ENCODE measurements at places on chromosomes 7 and 10.

- ATAC-seq, result no peak
These were observed 110.3 kb downstream of the VPS41 start for GRCh38 chr7:38798552-38799267.

- peak; percentile 76 for ATAC-seq
These were observed 141.7 kb downstream of the AUTS2 start for GRCh38 chr7:69739931-69740431.

DNA sequence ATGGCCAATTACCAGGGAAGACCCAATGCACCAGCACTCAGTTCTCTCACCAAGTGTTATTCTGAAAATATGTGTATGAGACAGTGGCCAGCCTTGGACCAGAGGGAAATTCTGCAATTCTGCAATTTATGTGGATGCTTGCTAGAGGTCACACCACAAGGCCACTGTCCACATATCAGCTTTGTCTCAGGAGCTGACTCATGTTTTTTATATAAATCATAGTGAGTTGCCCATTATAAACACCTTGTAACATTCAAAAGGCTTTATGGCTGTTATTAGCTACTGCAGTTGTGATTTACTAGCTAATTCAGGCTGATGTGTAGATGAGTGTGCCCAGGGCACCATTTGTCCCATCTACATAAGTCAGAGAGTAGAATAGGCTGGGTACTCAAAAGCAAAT lies 649.0 kb downstream of the LRMDA start:
- no peak for ATAC-seq

GRCh38 chr7:16460789-16461493 lies 4.6 kb downstream of the SOSTDC1 start:
- no peak for ATAC-seq

DNA sequence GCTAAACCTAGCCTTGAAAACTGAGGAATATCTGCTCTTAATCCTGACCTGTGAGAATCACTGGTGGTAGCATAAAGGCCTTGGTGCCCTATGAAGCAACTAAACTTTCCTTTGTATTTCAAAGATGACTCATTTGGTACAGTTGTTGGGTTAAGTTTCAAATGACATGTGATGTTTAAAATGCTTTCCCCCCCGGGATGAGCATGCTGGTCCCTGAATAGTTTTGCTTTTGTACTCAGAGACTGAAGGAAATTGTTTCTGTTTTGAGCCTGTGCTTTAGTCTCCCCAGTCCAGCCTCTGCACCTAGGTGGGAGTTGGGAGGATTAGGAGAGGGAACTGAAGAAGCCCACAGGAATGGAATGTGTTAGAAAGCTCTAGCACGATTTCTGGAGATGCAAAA lies 258.9 kb upstream of the NPY start:
- ATAC-seq, result no peak

- no peak for ATAC-seq
These were observed 103.0 kb upstream of the CARD11 start for GRCh38 chr7:3146571-3147226.

DNA sequence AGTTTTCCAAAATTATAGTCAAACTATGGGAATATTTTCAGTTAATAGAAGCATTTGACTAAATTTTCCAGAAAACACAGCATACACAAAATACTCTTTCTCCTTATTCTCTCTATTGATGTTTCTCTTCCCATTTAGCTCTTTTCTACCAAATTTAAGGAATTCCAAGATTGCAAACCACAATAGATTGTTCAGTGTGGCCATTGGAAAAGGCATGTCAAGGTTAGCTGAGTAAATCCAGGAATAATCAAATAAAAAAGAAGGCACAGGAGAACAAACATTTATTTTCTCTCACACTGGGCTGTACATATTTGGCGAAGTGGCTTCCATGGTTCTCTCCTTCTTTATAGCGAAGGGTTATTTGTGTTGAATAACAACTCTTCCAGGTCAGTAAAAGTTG lies 117.3 kb downstream of the THSD7A start:
- no peak for ATAC-seq

DNA sequence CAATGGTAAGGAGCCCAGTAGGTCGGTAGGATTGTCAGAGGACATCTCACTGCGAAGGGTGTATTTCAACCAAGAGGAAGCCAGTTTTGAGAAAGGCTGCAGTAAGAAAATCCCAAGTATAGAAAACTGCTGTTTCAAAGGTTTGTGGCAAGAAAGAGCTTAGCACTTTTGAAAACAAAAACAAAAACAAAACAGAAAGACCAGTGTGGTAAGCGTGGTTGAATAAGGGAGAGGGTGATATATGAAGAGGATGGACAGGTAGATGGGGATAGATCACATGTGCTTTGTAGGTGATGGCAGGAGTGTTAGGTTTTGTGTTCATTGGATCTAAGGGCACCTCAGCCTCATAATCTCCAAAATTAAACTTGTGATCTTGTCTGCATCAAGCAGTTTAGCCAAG lies 141.6 kb upstream of the WNT16 start:
- no peak for ATAC-seq

- no peak for ATAC-seq
These were observed 448.5 kb downstream of the KCNMA1 start for GRCh38 chr10:77189075-77189474.

DNA sequence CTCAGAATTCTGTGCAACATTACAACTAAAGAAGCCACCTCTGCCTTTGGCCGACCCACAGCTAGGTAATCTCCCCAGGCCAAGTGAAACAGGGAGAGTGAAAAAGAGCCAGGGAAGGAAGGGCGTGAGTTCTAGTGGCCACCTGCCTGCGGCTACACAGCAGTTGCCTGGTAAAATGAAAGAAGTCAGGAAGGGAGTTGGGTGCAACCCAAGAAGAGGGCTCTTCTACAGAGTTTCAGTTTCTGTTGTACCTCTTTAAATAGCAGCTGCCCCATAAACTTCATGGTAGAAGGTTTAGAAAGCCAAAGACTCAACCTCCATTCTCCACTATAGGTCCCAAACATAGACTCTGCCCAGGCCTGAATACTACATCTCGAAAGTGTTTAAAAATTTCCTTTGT lies 76.2 kb upstream of the TMEM168 start:
- ATAC-seq, result peak; percentile 60

DNA sequence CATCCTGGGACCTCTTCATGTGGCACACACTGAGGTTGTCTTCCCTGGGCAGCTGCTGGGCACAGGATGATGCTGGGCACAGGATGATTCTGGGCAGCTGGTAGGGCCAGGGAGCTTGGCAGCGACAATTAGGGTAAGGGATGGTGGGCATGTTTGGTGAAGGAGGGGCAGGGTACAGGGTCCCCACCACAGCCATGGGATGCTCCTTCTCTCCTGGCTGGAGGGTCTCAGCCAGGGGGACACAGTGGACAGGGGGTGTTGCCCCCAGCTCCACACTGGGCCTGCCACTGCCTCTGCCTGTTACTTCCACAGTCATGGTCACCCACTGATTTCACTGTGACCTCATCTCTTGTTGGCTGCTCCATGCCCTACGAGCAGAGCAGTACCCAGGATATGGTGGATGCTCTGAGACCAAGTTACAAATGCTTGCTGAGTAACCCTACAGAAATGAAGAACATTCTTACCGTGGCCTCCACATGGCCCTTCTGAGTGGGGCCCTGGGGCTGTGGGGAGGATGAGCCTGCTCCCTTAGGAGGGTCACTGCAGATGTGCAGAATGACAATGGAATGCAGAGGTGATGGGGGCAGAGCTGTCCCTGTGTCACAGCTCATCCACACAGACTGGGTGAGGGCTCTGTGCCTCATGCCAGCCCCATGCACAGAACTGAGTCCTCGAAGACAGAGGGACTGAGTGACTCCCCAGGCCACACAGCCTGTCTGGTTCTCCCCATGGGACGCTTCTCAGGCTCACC lies 28.4 kb upstream of the RET start:
- ATAC-seq, result no peak

DNA sequence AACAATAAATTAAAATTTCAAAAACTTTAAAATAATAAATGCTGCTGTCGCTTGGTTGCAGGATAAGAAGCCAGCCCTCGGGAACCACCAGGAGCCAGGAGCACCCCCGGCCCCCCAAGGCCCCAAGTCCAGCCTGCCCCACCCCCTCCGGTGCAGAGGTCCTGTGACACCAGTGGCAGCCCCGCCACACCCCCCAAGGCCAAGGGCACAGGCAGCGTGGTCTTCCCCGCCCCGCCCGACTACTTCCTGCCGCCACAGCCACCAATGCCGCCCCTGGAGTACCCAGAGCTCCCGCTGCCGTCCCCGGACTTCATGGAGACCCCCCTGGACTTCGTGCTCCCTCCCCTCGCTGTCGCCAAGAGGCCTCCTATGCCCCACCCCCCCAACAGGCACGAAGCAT lies 44.5 kb upstream of the PDSS1 start:
- ATAC-seq, result no peak

- ATAC-seq, result no peak
These were observed 7.1 kb downstream of the BAG3 start for GRCh38 chr10:119658274-119658673.

- no peak for ATAC-seq
These were observed 1.1 kb upstream of the AEBP1 start for GRCh38 chr7:44102846-44103565.

GRCh38 chr7:107027208-107027607 lies 17.3 kb upstream of the PRKAR2B start:
- no peak for ATAC-seq

DNA sequence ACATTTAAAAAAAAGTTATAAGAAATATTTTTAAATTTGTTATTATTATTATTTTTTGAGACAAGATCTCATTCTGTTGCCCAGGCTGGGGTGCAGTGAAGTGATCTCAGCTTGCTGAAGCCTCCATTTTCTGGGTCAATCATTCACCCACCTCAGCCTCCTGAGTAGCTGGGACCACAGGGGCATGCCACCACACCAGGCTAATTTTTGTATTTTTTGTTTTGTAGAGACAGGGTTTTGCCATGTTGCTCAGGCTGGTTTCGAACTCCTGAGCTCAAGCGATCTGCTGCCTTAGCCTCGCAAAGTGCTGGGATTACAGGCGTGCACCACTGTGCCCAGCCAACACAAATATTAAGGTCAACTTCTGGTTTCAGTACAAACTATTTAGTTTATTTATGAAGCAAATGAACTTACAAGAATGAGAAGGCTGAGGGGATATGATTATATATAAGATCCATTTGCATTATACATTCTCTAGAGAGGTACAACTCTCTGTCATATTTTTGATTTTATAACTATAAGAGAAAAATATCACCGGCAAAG lies 45.9 kb upstream of the FAM133B start:
- no peak for ATAC-seq

- ATAC-seq, result no peak
These were observed 86.5 kb downstream of the HIPK2 start for GRCh38 chr7:139691253-139691781.

- no peak for ATAC-seq
These were observed 770.4 kb downstream of the TNS3 start for GRCh38 chr7:46811529-46811928.

Data from stimulated activated memory B cell treated with anti-CD40 and anti-IgM and Interleukin-4, amounts not matched to agents 10 μg/mL and 1 μg/mL and 100 μg/mL, for 72 hours (primary cell).